ENCODE measurements at places on chromosomes 11 and 22.
A peak's percentile ranks its signal among the peaks of the same experiment; 100 is the strongest.

- DNase-seq = no peak
These were observed 19.2 kb upstream of the OR56A3 start for GRCh38 chr11:5922749-5923426.

- DNase-seq = no peak
These were observed 15.4 kb downstream of the TAGLN start for GRCh38 chr11:117214404-117215110.

DNA sequence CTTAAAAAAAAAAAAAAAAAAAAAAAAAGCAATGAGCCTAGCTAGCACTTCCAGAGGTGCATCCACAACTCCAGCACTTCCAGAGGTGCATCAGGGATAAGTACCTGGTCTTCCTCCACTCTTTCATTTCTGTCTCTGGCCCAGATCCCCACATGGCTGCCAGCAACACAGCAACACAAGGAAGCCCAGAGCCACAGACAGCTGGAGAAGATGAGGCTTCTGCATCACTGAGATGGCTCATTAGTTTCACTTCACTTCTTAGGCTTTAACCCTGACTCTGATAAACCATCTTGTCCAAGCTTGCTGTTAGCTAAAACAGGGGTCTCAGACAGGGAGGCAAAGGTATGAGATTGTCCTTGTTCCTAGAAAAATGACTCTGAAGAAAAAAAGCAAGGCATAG lies 35.6 kb downstream of the PC start:
- no peak for DNase-seq

GRCh38 chr11:91100427-91100826 lies 877.6 kb upstream of the CHORDC1 start:
- no peak for DNase-seq

GRCh38 chr22:30304495-30305244 lies 15.4 kb upstream of the CASTOR1 start:
- no peak for DNase-seq

- no peak for DNase-seq
These were observed 18.8 kb upstream of the AMOTL1 start for GRCh38 chr11:94749369-94749768.

DNA sequence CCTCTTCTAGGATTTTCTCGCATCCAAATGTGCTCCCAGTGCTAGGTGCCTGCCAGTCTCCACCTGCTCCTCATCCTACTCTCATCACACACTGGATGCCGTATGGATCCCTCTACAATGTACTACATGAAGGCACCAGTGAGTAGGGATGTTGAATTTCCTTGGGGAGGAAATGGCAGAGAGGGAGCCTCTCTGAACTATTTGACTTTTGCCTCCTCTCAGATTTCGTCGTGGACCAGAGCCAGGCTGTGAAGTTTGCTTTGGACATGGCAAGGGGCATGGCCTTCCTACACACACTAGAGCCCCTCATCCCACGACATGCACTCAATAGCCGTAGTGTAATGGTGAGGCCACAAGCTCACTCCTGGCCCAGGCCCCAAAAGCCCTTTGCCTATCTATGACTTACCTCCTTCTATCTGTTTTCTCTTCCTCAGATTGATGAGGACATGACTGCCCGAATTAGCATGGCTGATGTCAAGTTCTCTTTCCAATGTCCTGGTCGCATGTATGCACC lies 2.5 kb downstream of the TAF10 start:
- DNase-seq = no peak

GRCh38 chr11:131465746-131466145 lies 95.3 kb downstream of the NTM start:
- DNase-seq = peak; percentile 29

DNA sequence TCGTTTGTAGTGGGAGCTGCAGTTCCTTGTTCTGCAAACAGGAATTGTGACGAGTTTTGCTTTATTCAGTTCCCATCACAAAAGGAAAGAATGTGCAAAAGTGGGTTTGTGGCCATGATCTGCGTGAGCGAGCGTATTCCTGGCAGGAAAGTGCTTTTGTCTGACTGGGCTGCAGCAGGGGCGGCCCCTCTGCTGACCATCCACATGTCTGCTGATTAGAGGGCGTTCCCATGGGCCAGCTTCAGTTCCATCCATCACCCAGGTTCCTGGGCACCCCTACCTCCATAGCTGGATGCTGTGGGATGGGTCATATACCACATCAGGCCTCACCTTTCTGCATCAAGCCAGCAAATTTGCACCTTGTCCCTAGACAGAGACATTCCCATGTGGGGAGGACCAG lies 28.9 kb upstream of the GAL start:
- DNase-seq = no peak

GRCh38 chr11:118928101-118928869 lies 2.6 kb upstream of the BCL9L start:
- peak; percentile 98 for DNase-seq

GRCh38 chr11:67400942-67401494 lies 640 bp downstream of the PPP1CA start:
- DNase-seq = no peak

GRCh38 chr11:11555208-11555607 lies 66.6 kb downstream of the GALNT18 start:
- peak; percentile 13 for DNase-seq

DNA sequence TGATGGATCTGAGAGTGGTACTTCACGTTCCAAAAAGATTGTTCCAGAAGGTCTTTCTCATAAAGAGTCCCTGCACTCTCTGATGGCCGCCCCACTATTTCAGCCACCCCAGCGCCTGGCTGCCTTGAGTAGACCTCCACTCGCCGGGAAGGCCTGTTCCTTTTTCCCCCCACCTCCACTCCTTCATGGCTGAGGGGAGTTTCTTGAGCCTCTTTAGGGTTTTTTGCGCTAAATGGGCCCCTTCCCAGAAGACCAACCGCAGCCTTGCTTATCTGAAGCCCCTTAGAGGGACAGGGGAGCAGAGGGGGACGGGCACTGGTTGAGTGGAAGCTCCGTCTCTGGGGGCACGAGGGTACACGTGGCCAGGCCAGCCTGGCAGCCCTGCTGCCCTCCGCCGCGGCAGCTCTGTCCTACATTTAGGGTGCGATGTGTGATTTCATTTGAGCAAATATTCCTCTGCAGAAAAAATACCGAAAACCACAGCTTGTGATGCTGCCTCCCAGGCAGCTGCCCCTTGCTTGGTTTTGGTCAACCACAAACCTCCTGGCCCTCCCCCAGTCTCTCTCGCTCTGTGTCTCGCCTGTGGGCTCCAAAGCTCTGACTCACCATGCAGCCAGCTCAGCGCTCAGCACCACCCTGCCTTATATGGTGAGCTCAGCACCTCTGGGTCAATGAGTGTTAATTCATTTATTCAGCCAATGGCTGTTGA lies 88.7 kb downstream of the TP53I11 start:
- no peak for DNase-seq

DNA sequence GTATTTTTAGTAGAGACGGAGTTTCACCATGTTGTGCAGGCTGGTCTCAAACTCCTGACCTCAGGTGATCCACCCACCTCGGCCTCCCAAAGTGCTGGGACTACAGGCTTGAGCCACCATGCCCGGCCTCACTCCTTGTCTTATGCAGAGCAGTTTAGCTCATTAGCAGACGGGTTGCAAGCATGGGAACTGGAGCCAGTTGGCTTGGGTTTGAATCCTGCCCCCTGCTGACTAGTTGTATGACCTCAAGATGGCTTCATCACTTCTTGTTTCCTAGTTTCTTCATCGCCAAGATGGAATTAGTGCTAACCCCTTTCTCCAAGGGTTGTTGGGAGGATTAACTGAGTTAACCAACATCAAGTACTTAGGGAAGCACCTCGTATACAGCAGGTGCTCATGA lies 23.4 kb upstream of the RASD2 start:
- no peak for DNase-seq

DNA sequence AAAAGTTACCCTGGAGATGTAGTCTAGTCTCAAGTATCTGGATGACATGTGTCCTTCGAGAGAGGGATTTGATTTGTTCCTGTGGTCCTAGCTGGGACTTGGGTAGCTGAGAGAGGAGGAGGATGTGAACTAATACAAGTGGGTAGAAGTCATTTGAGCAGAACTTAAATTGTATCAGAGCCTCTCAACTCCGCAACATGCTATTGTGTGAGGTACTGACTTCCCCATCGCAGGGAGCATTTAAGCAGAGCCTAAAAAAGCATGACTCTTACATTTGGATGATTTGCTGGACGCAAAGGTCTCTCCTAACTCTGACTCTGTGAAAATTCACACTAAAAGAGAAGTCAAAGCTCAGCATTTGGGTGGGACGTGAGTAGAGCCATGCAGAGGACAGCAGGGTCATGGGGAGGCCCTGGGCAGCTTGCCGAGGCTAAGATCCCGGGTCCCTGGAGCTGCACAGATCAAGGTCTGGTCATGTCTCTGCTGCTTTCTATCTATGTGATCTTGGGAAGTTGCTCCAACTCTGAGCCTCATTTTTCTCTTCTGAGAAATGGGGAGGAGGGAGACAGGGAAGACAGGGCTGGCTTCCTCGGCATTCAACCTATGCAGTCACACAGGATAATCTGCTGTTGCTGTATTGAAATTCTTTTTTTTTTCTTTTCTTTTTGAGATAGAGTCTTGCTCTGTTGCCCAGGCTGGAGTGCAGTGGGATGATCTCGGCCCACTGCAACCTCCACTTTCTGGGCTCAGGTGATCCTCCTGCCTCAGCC lies 44.9 kb downstream of the CD82 start:
- no peak for DNase-seq

DNA sequence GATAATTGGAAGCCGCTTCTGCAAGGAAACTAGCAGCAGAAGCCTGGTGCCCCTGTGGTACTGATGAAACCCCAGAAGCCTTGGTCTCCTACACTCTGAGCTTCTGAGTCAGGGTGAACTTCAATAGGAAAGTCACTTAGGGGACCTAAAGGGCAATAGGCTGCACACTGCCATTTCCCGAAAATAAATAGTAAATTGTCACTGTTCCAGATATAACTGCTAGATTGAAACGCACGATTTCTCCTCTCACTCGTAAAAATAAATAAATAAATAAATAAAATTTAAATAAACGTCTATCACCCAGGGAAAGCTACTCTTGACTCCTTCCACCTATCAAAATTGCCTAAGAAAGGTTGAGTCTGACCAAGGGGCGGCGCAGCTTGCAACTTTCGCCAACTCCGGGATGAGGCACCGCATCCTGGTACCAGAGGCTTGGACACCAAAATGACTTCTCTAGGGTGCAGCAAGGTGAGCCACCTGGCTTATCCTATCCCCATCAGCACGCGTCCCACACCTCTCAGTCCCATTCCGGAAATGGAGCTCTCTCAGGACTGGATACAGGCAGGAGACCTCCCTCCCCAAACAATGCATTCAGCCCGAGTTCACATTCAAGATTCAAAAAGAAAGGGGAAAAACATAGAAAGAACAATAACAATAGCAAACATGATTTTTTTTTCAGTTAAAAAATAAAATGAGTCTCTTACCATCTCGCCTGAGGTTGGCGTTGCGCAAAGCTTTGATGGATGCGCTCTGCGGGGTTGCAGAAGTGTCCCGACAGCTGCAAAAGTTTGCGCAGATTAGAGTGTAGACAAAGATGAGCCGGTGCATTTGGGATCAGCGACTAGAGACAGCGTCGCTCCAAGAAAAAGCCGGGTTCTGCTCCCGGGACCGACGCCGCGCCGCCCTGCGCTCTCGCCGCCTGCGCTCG lies 583 bp downstream of the PDGFD start:
- no peak for DNase-seq

GRCh38 chr11:133501643-133502539 lies 30.4 kb downstream of the OPCML start:
- DNase-seq = no peak

DNA sequence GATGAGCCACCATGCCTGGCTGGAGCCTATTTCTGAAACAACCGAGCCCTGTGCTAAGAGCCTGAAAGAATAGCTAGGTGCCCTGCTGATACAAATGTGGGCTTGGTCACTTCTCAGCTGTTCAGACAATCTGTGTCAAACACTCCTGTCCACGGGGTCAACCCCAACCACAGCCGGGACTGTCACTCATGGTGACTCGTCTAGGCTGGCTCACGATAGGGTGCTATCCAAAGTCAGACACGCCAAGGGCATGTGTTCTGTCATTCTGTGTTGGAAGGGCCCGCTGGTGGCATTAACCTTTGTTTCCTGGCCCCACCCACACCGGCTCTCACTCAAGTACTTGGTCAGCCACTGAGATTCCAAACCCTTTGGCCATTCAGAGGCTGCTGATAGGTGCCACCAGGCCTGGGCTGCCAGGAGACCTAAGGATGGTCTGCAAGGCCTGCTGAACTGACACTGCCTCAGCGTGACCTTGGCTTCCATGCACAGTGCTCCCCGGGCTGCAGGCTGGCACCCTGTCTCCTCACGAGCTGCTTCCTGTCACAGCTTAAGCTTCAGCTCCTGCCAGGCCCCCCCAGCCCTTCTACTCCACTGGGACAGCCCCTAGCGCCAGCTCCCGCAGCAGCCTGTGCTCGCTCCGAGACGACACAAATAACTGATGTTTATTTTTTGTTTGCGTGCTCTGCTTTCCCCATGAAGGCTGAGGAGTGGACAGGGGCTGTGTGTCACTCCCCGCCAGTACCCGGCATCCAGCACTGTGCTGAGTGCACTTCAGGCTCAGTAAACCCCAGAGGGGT lies 14.2 kb upstream of the CDC42BPG start:
- no peak for DNase-seq

Data from NCI-H526 (cell line).